ENCODE measurements at places on chromosomes 12 and 14.

GRCh38 chr12:122207391-122207790, 3.9 kb downstream of the B3GNT4 start:
- no peak for DNase-seq

- no peak for DNase-seq
Observed at GRCh38 chr14:47150267-47150666, 498.7 kb upstream of the RPL10L start.

DNA sequence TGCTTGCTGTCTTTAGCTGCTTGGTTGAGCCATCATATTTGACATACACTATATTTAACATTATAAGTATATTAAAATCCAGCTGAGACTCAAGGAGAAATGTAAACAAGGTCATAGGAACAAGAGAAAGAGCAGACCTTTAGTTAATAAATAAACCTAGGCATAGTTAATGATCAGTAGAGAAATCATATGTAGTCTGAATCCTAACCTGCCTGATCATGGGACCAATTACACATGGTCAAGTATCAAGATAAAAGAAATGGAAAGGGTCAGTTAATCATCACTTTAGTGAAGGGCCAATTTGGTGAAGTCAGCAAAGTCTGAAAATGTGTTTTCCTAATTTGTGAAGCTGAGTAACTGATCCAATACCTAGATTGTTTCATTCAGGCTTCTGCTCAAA, 7.5 kb downstream of the RNF212B start:
- no peak for DNase-seq

GRCh38 chr12:22050078-22050477, 4.1 kb downstream of the CMAS start:
- DNase-seq = no peak

- no peak for DNase-seq
Observed at GRCh38 chr14:94612174-94612573, at the start of gene SERPINA3. Gene SERPINA3, plus strand, starts transcription at chr14:94612391. Its CDS starts 2,051 bp downstream, at chr14:94614442.

- no peak for DNase-seq
Observed at GRCh38 chr14:68412505-68413465, 380.1 kb downstream of the ZFP36L1 start.

DNA sequence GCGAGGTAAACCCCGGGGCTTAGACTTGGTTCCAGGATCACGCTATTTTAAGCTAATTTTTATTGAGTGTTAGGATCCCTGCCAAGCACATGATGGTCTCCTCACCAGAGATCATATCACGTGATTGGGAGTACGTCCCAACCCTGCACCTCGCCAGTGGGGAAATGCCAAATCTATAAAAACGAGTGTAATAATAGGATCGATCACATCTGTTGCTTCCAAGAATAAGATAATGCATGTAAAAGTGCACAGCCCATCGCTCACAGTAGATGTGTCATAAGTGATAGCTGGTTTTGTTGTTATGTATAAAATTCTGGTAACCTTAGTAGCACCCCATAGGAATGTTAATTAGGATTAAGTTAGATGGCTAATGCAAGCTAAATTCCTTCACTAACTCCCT, 581.0 kb upstream of the TMEM132C start:
- no peak for DNase-seq

DNA sequence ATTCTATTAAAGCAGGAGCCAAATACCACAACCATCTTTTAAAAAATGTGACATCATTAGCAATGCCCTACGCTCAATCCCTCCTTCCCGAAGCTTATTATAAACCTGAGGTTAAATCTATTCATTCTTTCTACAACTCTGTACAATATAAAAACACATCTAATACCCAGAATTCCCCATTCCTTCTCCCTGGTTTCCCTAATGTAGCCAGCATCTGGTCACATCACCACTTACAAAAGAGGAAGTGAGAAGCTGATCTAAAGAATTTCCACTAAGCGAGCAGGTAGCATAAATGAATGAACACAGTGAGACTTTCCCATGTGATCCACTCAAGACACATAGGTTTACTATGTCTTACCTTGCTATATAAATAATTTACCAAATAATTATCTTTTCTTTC, 90.4 kb downstream of the LRP6 start:
- DNase-seq = no peak

DNA sequence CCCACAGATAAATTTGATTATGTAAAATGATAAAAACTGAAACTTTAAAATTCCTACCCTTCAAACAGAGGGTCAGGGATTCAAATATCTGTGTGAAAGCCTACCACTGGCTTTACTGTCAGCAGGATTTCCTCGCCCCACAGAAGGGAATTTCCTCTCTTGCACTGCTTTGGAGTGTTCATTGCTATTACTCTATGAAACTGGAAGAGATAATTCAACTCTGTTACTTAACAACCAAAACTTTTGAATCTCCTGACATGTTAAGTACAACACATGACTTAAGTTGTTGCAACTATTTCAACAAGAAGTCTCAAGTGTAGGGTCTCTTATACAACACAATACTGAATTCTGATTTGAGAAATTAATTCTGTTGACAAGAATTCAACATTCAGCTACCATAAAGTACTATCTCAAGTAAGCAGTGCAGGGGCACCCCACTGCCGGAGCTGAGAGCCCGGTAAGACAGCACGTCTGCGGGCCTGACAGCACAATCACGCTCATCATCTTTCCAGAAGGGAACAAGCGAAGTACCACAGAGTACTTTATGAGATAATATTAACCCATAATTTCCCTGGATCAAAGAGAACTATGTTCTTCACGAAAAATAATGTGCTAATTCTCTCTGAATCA, 22.9 kb downstream of the DICER1 start:
- no peak for DNase-seq

DNA sequence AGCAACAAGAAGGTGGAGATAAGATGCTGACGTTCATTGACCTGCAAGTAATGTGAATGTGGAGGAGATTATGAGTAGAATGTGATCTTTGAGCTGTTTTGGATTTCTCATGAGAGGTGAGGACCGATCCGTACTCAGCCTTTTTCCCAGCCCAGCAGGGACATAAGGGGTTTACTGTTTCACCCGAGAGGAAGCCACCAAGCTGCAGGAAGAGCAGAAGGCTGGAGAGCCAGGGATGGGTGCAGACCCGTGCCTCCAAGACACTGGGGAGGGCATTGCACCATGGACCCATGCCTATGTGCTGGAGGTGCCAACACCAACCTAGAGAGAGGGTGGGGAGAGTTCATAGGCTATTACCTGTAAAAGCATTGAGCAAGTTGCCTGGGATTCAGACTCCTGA, 206.0 kb upstream of the DIO3 start:
- DNase-seq = no peak

DNA sequence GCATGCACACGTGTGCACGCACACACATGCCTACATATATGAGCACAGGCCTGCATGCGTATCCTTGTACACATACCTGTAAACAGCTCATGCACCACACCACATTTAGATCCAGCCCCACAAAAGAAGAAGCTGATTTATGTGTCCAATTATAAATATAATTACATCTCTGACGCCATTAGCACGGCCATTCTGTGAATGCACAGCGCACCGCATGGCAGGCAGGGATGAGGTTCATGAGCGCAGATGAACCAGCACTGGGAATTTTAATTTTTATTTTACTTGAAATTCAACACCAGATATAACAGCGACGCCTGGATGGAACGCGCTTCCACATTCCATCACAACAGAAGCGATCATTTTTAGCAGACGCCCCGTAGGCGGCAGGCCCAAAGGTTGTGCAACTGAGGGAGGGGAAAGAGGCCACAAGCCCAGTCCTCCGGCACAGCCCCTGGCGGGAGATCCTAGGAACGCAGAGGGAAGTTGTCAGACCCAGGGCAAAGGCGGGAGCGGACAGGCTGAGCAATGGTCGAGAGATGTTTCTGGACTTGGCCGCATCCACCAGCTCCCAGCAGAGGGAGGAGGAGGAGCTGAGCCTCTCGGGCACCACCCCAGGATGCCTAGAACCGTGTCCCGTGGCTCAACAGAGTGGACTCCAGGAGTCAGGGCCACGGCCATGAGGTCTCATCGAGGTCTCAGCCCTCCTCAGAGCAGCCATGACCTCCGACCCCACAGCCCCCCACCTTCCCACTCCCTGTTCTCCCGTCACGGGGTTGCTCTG, 37.9 kb upstream of the GALNT9 start:
- no peak for DNase-seq

DNA sequence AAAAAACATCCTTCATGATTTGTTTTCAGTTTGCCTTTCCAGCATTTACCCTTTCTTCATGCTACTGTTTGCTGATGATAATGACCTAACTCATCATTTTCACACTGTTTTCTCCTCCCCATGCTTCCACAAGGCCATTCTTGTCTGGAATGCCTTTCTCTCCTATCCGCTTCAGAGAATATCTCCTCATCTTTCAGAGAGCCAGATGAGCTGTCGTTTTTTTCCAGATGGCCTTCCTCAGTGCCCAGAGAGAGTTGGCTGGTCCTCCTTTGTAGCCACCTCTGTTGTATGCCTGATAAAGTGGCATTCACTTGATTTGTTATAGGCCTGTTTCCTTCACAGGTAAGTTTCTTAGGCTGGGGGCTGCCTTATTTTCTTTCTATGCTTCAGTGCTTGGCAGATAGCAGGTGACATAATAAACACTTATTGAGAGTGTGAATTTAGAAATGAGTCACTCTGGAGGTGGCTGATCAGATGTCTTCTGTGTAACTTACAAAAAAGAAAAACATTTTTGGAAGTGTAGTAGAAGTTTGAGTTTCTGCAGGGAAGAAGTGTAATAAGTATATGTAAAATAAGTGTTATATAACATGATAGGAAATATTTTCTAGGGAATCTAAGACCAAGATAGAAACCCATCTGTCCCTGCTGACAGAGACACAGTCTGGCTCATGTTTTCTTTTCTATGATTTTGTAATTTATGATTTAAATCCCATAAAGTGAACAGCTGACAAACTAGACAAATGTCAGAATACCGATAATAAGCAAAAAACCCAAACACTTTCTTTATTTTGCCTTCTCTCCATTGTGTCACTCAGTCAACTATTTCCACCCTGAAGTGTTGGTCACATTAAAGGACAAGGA, 174.5 kb downstream of the DACT1 start:
- no peak for DNase-seq

DNA sequence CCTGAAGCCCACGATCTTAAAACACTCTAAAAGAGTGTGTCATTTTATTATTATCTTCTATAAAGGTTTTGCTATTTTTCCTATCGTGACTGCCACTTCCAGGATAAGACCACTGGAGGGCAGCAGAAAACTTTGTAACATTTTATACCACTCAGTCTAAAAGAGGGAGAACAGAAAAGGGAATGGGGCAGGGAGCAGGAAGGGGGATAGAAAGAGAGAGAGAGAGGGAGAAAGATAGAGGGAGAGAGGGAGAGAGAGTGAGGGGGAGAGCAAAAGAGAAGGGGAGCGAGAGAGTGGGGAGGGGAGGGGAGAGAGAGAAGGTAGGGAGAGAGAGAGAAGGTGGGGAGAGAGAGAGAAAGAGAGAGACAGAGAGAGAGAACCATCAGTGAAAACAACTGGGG, 2.0 kb upstream of the ART4 start:
- no peak for DNase-seq

DNA sequence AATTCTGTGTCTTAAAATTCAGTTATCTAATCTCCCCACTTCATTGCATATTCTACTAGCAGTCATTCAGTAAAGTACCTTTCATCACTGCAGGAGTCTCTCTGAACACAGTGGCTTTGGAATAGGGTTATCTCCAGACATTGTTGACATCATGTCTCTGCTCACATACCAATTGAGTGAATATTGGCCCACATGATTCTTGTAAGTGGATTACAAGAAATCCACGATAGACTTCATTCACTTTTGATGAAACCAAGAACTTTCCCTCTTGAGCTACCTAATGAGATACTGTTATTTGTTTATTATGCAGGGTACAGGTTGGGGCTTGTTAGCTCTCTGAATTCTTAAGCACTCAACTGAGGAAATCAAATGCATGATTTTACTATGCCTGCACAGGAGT, 284.9 kb downstream of the RAD51B start:
- DNase-seq = no peak

- no peak for DNase-seq
Observed at GRCh38 chr12:122187466-122187865, 4.5 kb downstream of the LRRC43 start.

DNA sequence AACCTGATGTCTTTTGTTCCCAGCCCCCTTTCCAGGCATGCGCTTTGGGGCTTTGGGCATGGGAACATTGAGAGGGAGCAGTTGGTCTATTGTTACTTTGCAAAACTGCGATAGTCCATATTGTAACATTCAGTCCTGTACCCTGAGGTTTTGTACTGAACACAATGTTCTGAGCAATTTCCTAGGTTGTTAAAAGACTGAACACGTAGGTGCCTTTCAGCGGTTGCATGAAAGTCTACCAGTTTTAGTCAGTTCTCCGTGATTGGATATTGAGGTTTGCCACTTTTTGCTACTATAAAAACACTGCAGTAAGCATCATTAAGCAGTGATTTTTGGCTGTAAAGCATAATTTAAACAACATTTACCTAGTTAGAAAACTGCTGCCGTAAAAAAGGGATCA, 20.1 kb downstream of the NGB start:
- DNase-seq = no peak

DNA sequence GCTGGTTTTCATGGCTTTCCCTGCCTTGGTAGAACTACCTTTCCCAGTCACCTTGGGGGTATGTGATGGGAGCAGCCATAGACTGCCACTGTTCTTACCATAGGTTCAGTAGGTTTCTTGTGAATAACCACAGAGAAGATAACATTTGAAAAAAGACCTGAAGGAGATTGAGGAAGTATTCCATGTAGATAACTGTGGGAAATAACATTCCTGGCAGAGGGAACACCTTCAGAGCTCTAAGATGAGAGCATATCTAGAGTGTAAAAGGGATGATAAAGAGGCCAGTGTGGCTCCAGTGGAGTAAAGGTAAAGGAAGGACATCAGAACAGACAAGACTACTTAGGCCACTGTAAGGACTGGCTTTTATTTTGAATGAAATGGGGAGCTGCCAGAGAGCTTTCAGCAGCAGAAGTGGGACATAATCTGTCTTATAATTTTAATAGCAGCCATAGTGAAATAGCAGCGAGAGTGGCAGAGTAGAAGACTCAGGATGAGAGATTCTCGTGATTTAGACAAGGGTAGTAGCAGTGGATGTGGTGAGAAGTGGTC, 82.6 kb upstream of the KCNH3 start:
- no peak for DNase-seq

Data from substantia nigra (tissue), 51 donors.